ENCODE measurements at places on chromosomes 2 and 18.

DNA sequence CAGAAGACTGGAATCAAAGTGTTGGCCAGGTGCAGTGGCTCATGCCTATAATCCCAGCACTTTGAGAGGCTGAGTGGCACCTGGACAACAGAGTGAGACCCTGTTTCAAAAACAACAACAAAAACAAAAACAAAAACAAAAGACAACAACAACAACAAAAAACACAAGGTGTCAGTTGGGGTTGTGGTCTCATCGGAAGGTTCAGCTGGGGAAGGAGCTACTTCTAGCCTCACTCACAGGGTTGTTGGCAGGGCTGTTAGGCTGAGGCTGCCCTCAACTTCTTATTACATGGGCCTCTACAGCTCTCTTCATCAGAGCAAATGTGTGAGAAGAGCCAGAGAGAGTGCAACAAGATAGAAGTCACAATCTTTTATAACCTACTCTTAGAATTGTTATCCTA lies 34.6 kb upstream of the CAB39 start:
- DNase-seq: no peak

DNA sequence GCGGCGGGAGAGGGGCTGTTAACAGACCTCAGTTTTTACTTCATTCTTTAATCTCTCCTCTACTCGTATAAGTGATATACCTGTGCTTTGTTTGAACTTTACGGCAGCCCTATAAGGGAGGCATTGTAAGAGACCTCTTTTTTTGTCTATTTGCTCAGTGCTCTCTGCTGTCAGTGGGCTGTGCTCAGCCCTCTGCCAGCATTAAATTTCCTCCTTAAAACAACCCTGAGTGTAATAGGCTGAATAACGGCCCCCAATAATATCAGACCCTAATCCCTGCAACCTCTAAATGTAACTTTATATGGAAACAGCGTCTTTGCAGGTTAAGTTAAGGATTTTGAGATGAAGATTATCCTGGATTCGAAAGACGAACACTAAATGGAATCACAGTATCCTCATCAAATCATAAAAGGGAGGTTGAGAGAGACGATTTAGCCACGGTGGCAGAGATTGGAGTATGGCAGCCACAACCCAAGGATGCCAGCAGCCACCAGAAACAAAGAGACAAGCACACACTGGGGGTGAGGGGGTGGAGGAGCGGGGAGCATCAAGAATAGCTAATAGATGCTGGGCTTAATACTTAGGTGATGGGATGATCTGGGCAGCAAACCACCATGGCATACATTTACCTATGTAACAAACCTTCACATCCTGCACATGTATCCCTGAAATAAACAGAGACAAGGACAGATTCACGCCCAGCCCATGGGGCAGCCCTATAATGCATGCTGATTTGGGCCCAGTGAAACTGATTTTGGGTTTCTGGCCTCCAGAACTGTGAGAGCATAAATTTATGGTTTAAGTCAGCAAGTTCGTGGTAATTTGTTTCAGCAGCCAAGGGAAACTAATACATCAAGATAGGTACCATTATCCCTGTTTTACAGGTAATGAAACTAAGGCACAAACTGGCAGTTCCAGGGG lies 894 bp upstream of the FARSB start:
- DNase-seq: no peak

GRCh38 chr2:188798159-188798558 lies 176.0 kb upstream of the COL3A1 start:
- DNase-seq: no peak

DNA sequence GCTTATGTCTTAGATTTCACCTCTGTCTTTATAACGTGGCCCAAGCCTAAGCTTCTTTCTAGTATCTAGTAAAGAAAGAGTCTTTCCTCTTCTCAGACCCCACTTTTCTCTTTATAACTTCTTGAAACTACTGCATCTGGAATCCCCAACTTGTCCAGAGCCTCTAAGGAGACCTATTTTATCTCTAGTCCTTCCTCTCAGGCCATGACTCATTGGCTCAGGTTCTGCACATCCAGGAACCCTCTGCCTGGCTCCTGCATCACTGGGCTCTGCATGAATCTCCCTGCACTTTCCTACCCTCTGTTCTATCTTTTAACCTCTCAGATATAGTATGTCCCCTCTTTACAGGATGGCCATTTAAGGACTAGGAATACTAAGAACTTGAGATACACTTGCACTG lies 124.7 kb downstream of the DNAH6 start:
- DNase-seq: no peak

GRCh38 chr2:108184419-108184818 lies 55.3 kb upstream of the SULT1C3 start:
- no peak for DNase-seq

- no peak for DNase-seq
These were observed 299.1 kb upstream of the TNP1 start for GRCh38 chr2:217158928-217159327.

- DNase-seq: no peak
These were observed 11.8 kb upstream of the LYPD1 start for GRCh38 chr2:132681766-132682165.

- no peak for DNase-seq
These were observed 5.7 kb downstream of the ELAC1 start for GRCh38 chr18:50973367-50974126.

- DNase-seq: no peak
These were observed 23.3 kb downstream of the RMC1 start for GRCh38 chr18:23526501-23527063.

DNA sequence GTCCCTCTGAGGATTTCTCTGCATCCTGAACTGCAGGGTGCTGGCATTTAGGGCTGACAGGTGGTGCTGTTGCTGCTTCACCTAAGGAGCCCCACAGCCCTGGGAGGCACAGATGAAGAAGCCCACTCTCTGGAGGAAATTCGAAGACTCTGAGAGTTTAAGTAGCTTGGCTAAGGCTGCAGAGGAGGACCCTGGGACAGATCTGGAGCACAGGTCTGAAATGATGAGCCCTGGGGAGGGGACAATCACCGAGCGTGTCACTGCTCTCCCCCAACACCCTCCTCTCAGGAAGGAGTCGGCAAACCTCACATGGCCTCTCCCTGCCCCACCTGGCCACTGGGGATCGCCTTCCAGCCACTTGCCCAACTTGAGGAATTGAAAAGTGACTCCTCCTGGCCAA lies 18.6 kb downstream of the CYP27C1 start:
- no peak for DNase-seq

Measured in stimulated activated CD8-positive, alpha-beta memory T cell treated with anti-CD3 and anti-CD28 coated beads, Interleukin-7, amount 100 ng/mL, for 1 hour (primary cell).